Ascending aorta (tissue), 2 donors: ENCODE measurements at places on chromosomes 6 and 20.

DNA sequence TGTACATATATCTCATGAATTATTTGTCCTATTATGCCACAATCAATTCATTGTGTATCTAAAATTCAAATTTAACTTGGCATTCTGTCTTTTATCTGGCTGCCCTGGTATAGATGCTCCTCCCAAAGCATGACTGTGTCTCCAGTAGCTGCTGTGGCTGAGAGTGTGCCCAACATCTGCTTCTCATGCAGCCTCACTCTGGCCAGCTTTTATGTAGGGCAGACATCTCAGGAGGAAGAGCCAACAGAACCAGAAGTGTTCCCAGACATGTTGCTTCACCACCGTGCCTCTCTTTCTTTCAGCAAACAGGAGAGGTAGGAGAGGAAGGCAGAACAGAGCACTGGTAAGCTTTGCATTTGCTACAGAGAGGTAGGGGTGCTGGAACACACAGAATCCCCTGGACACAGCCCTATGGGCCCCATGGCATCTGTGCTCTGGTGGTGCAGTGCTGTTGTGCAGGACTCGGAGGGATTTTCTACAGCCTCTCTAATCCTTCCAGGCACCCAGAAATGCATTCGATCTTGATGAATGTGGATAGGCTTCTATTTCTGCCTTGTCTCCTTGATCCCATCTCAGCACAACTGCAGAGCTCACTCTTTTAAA is 637.1 kb downstream of the UTRN start:
- DNase-seq: no peak

DNA sequence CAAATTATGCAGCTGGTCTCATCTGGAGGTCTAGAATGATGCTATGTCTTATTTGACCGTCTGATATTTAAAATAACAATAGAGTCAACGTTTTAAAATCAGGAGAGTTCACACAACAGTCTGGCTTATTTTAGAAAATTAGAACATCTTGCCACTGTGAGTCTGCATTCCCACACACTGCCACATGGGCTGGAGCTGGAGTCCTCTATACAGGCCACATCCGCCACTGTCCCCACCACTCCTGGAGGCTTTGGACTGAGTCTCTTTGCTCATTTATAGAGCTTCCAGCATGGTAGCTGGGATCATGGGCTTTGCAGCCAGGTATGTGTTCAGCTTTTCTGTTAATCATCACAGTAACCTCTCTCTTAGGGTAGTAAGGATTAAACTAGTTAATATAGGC is 68.8 kb upstream of the ZNFX1 start:
- DNase-seq: no peak

DNA sequence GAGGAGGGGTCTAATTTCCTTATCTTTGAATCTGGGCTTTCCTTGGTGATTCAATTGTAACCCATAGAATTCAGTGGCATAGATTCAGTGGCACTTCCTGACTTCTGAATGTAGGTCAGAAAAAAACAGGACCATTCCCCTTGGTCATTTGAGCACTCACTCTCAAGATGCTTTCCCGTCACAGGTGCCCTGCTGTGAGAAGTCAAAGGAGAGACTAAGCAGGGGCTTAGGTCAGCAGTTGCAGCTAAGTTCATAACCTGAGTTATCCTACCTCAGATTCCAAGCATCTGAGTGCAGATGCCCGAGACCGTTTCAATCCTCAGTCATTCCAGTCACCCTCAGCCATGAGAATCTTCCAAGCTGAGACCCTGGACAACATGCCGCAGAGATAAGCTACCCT is 506.6 kb downstream of the FRK start:
- no peak for DNase-seq

- no peak for DNase-seq
Measured at GRCh38 chr6:454148-454991, 62.8 kb downstream of the IRF4 start.

DNA sequence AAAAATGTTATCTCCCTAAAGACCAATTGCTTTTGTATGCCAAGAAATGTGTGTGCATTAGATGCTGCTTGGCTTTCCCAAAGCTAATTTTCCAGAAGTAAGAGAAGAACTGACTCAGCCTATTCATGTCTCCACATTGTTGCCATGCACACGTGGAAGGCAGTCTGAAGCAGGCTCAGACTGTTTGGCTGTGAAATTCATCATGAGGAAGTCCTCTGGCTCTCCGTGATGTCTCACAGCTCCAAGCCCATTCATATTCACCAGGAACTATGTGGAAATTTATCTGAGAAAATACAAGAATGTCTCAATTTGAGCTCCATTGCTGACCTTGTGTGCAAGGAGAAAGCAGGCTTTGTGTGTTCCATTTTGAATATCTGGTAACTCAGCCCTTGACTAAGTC is 1022.2 kb upstream of the GJE1 start:
- DNase-seq: no peak
